ENCODE measurements at places on chromosomes 6 and 20. TPM values are rescaled to one million over a fixed set of nuclear protein-coding genes. Genes with fewer than 3 reads are reported as not detected.
A peak's percentile ranks its signal among the peaks of the same experiment; 100 is the strongest.

DNA sequence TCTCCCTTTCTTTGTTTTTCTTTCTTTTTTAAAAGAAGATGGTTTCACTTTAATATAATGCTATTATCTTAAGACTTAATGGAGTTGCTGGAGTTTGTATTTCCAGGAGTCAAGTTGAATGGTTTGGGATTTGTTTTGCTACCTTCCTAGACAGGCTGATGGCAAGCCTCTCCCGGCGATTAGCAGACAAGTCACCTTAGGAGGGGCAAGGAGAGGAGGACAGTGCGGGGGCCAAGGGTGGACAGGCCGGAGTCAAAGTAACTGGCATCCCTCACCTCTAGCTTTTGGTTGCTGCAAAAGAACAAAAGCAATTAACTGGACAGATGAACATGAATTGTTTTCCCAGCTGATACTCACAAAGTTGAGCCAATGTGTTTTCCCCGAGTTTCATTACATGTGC, 57.1 kb downstream of the GMPR start:
- no peak for DNase-seq

ARMC12 gene
- not detected for total RNA-seq

GRCh38 chr6:82487895-82488294, 124.3 kb downstream of the TPBG start:
- no peak for DNase-seq

DNA sequence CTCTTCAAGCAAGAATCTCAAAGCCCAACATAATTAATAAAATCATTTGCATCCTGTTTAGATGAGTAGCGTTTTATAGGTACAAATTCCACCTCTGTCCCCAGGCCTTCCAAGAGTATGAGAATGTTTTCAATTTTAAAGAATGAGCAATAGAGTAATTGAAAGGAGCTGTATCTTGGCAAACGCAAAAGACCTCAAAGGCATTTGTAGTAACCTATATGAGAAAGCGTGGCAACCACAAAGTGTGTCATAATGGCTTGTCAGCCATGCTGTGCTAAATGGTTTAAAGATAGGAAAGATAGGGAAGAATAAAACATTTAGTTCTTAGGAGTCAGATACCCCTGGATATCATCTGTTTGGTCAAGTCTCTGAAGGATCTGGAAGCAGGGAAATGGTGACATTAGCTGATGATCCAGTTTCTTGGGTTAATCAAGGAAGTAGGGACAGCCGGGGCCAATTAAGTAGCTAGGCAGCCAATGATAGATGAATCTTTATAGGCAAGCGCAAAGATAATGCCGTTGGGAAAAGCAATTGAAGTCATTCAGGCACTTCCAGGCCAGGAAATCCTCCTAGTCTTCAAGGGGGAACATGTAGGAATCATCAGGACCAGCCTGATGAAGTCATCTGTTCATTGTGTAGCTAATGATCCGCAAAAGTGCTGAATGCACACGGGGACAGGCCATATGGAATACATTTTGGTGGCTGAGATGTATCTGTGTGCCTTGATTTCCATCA, 71.5 kb upstream of the ISM1 start:
- no peak for DNase-seq

- no peak for DNase-seq
Measured at GRCh38 chr6:44228433-44228832, 5.0 kb downstream of the SLC29A1 start.

GRCh38 chr6:14058029-14058695, 59.4 kb upstream of the CD83 start:
- DNase-seq = no peak

HSPA12B gene
- total RNA-seq = not detected

DNA sequence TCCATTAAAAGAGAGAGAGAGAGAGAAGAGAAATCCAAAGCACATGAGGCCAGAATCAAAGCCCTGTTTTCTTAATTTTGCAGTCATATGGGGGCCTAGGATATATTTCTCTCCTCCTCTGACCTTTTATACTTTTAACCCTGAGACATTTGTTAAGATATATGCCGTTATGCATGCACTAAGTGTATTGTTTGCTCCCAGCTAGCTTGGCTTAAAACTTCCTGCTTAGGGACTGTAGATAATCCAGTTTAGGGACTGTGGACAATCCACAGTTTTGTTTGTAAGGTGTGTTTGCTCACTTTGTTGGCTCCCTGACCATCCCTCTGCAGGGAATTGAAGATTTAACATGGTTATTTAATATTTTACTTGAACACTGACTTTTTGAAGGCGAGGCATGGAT, 166.3 kb upstream of the TSHZ2 start:
- no peak for DNase-seq

- peak; percentile 93 for DNase-seq
Measured at GRCh38 chr6:157763129-157763903, 59.7 kb upstream of the SNX9 start.

ZBTB46 gene
- total RNA-seq = 9.1 TPM

- DNase-seq = no peak
Measured at GRCh38 chr6:145809785-145810184, 4.8 kb downstream of the FBXO30 start.

GRCh38 chr20:21517566-21518277, 3.9 kb upstream of the NKX2-2 start:
- DNase-seq = no peak
